ENCODE measurements at places on chromosomes 3 and 15. TPM values are rescaled to one million over a fixed set of nuclear protein-coding genes. Genes with fewer than 3 reads are reported as not detected.

Gene SH2D7
- total RNA-seq = not detected

Gene FAM81A
- not detected for total RNA-seq

Gene GMPS
- total RNA-seq = 34.1 TPM

Gene ALDH1A2
- not detected for total RNA-seq

Gene GPR62
- total RNA-seq = not detected

Gene RETNLB
- not detected for total RNA-seq

Gene GOLGA6B
- total RNA-seq = not detected

Gene LRRIQ4
- total RNA-seq = not detected

Gene SYNPR
- not detected for total RNA-seq

Gene BCL2A1
- total RNA-seq = 20.0 TPM

Gene RTP3
- not detected for total RNA-seq

Gene MME
- 1.8 TPM for total RNA-seq

Gene LMAN1L
- total RNA-seq = 0.56 TPM
